ENCODE measurements at places on chromosomes 12 and 14. TPM values are rescaled to one million over a fixed set of nuclear protein-coding genes. Genes with fewer than 3 reads are reported as not detected.

GRCh38 chr14:54258382-54258781 lies 138.4 kb upstream of the CDKN3 start:
- no peak for DNase-seq

DNA sequence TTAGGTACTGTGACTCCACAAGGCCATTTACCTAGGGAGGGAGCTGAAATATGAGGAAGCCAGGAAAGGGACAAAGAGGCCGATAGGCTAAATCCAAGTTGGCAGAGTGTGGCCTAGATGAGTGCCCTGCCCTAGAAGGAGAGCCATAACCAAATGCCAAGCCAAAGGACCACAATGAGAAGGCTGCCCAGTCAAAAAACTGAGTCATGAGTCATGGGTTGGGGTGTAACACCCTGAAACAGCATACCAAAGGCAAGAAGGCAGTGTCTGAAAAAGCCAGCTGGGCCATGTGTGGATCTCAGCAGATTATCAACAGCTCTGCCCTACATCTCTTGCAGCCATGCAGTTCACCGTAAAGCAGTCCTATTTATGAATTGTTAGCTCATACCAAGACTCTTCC lies 171.7 kb downstream of the PHLDA1 start:
- DNase-seq, result peak; percentile 75

- DNase-seq, result no peak
Measured at GRCh38 chr14:80403036-80403435, 191.7 kb upstream of the DIO2 start.

GRCh38 chr12:11840366-11840765 lies 190.9 kb downstream of the ETV6 start:
- no peak for DNase-seq

KRT73 gene
- not detected for total RNA-seq

DNA sequence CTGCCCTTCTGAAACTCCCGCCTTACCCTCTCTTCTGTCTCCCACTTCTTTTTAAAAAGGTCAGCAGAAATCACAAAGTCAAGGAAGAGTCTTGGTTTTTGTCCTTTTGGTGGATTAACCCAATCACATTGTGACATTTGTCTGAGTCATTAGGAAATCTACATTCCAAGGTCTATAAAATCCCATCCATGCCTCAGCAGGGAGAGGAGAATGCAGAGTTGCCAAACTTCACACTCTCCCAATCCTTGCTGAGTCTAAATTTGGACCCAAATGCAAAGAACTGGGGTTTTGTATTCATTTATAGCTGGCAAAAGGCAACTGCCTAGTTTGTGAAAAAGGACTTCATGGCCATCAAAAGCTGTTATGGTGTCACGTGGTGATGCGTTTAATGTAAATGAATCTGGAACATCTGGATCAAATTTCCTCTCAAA lies 67.9 kb downstream of the TMEM30B start:
- peak; percentile 43 for DNase-seq

KIF21A gene
- 4.7 TPM for total RNA-seq

DNA sequence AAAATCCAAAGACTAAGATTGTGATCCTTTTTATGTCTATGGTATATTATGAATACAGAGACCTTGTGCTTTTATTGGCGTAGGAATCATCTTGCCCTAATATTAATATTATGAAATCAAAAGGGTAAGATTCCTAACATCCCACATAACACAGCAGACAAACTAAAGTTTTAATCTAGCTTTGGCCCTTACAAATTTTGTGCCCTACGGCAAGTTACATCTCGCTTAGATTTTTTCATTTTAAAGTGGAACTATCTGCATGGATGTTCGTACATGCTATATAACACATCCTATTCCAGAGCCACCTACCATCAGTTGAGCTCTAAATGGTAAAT lies 217 bp upstream of the SMIM10L1 start:
- DNase-seq, result no peak

DNA sequence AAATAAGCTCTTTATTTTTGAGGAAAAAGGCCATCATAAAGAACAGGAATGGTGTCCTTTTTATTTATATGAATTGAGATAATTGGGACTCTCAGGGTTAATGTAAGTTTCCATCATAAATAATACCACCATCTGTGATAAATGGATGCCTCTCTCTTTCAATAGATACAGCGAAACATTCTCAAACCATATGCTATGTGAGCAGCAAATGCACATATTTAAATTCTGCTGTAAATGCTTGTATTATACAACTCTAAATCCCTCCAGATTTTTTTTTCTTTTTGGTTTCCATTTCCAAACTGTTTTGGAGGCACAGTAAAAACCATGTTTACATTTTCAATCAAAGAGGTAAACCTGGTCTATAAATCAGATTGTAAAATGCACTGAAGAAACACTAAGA lies 132.3 kb downstream of the TMEM132C start:
- DNase-seq, result no peak

DNA sequence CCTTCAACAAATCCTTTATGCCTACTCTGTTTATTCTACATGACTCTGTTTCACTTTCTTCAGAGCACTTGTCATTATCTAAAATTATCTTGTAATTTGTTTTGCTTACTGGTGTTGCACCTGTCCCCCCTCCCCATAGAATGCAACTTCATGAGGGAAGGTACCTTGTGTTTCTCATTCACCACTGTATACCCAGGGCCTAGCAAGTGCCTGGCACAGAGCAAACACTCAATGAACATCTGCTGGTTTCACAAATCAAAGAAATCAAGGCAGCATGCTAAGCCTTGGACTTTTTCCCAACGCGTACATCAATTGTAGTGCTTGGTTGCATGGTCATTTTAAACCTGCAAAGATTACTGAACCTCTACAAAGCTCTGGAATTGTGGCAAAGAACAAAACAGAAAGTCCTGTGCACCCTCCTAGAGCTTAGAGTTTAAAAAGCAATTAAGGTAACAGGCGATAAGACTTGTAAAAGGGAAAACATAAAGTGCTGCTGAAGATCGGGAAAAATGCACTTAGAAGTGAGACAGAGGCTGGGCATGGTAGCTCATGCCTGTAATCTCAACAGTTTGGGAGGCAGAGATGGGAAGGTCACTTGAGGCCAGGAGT lies 479.1 kb downstream of the MED13L start:
- no peak for DNase-seq

SERPINA12 gene
- total RNA-seq, result not detected

- DNase-seq, result no peak
Measured at GRCh38 chr12:99374023-99374422, 273.5 kb upstream of the GARIN6 start.

DNA sequence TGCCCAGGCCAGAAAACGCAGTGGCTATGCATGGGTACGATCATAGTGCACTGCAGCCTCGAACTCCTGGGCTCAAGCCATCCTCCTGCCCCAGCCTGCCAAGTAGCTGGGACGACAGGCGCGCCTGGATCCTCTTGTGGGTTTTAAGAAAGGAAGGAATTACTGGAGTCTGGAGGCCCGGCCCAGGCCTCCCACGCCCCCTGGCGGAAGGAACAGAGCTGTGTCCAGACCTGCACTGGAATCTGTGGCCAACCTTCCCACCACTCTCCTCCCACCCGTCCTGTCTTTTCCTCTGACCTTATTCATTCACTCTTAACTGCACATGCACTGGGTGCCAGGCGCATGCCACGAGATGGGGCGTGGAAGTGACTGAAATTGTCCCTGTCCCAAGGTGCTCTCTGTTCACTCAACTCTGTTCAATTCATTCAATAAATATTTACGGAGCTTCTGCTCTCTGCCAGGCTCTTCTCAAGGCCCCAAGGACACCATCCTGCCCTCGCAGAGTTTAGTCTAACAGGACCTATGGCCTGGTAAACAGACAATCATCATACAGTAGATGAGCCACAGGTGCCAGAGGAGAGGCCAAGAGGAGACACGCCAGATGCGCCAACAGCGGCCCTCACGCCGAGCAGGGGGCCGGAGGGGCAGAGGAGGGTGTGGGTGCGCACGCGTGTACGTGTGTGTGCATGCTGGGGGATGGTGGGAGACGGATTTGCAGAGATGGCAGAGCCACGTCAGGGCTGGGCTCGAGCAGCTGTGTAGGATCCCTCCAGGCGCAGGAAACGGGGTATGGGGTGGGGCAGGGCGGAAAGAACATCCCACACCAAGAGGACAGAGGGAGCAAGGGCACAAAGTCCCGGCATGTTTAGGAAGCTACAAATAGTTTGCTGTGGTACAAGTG lies 13.7 kb upstream of the TMEM106C start:
- peak; percentile 77 for DNase-seq

DNA sequence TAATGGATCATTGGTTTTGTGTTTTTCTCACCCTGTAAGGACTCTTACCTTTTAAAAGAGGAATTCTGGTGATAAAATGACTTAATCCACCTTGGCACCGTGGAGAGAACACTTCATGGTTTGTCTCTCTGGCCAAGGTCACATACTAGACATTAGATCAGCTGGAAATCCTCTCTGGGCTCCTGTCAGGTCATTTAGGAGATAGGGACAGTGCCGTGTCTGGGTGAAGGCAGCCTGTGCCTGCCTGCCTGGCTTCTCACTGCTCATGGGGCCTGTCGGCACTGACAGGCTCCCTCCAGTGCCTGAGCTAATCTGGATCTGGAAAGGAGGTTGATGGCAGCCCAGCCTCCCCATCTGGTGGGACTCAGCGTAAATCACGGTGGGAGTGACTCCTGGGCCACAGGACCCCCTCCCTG lies 5.7 kb downstream of the CRADD start:
- peak; percentile 79 for DNase-seq

CLECL1 gene
- total RNA-seq, result not detected

DNA sequence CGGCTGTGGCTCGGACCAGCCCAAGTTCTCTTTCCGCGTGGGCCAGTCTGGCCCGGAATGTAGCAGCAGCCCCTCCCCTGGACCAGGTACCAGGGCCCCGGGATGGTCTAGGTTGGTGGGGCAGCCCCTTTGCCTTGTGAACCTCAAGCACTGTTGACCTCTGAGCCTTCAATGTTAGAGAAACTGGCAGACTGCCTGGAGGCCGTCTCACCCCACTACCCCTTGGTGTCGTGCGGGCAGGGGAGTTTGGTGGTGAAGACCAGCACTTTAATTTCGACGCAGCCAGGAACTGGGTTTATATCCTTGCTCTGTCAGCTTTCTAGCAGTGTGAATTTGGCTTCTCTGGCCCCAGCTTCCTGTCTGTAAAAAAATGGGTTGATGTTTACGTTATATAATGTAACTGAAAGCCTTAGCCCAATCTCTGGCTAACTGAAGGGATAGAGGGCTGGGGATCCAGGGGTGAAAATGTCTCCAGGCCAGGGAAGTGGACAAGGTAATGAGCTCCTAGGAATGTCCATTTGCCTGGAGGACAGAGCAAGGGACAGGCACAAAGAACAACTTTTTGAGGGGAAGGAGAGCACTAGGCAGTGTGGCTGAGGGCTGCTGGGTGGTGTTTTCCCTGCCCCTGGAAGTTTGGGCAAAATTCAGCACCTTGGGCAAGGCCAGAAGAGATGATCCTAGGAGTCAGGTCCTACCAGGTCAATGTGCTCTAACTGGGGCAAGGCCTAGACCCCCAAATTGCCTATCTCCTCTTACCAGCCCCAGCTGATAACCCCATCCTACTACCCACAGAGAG lies 11.4 kb downstream of the MCRS1 start:
- no peak for DNase-seq

NKX2-1 gene
- total RNA-seq, result not detected

DNA sequence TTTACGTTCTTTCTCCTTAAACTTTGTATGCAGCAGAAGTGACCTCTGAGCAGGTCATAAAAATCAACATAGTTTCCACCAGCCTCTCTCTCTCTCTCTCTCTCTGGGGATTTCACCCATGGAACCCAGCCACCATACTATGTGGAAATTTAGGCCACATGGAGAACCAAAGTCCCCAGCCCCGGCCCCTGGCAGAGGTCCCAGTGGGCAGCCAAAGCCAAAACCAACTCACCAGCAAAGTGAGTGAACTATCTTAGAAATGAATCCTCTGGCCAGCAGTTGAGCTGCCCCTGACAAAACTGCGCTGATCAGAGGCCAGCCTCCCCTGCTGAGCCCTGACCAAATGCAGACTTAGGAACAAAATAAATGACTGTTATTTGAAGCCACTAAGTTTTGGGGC lies 9.2 kb downstream of the DUSP6 start:
- DNase-seq, result no peak

GRCh38 chr12:47411966-47412365 lies 293.9 kb downstream of the RPAP3 start:
- no peak for DNase-seq

GRCh38 chr14:71467361-71467811 lies 464.8 kb upstream of the RGS6 start:
- DNase-seq, result peak; percentile 85

DNA sequence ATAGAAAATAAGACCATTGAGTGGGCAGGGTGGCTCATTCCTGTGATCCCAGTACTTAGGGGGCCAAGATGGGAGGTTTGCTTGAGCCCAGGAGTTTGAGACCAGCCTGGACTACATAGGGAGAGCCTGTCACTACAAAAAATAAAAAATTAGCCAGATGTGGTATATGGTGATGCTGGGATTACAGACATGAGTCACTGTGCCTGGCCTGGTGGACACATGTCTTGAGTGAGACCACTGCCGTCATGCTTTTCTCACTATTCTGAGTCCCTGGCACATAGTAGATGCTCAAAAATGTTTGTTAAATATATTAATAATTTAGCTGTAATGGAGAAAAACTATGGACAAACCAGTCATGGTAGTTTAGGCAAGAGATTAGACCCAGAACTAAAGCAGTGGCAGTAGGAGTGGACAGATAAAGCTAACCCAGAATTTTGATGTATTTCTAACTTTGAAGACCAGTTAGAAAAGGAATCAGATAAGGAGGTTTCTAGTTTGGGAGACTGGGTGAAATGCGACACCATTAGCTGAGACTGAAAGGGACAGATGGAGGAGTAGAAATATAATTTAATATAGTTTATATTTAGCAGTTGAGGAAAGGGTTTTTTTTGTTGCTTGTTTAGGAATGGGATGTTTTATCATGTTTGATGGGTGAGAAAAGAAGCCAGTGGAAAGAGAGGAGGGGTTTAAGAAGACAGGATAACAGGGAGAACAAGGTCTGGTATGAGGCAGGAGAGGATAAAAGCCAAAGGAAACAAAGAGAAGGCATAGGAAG lies 7.4 kb upstream of the PTGES3 start:
- no peak for DNase-seq

GRCh38 chr14:104788161-104788818 lies 7.3 kb downstream of the AKT1 start:
- DNase-seq, result no peak

PRR4 gene
- total RNA-seq, result not detected

DNA sequence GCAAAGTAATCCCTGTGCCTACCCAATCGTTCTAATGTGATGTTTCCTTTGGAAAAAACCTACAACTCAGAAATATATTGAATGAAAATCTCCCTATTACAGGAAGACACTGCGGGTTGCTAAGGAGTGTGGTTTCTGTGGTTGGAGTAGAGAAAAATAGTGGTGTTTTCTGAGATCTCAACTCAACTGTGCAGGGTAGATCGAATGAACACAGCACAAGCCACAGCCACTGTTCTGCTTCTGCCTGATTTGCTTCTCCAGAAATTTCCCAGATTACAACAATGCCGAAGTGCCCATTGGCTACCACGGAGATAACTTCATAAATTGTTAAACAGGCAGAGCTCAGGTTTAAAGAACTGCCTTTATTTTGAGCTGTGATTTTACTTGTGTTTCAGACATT lies 480.4 kb downstream of the DIO2 start:
- peak; percentile 78 for DNase-seq

DPPA3 gene
- not detected for total RNA-seq

GRCh38 chr12:118908811-118909210 lies 72.5 kb upstream of the SRRM4 start:
- DNase-seq, result no peak

FOXN4 gene
- not detected for total RNA-seq

GRCh38 chr12:104684884-104685283 lies 228.1 kb downstream of the CHST11 start:
- peak; percentile 32 for DNase-seq

GRCh38 chr14:92122351-92122677 lies 545 bp downstream of the CPSF2 start:
- peak; percentile 34 for DNase-seq

GRCh38 chr14:73753887-73754795 lies 40.0 kb upstream of the PNMA1 start:
- peak; percentile 50 for DNase-seq
